Activated T-cell treated with anti-CD3 and anti-CD28 coated beads, Interleukin-2, amount 50 U/mL, for 1 hour (primary cell): ENCODE measurements at places on chromosomes 1 and 21.

GRCh38 chr1:235207209-235207565 is 46.1 kb upstream of the RBM34 start:
- peak; percentile 52 for DNase-seq

GRCh38 chr1:61261595-61261994 is 179.2 kb downstream of the NFIA start:
- DNase-seq = no peak

DNA sequence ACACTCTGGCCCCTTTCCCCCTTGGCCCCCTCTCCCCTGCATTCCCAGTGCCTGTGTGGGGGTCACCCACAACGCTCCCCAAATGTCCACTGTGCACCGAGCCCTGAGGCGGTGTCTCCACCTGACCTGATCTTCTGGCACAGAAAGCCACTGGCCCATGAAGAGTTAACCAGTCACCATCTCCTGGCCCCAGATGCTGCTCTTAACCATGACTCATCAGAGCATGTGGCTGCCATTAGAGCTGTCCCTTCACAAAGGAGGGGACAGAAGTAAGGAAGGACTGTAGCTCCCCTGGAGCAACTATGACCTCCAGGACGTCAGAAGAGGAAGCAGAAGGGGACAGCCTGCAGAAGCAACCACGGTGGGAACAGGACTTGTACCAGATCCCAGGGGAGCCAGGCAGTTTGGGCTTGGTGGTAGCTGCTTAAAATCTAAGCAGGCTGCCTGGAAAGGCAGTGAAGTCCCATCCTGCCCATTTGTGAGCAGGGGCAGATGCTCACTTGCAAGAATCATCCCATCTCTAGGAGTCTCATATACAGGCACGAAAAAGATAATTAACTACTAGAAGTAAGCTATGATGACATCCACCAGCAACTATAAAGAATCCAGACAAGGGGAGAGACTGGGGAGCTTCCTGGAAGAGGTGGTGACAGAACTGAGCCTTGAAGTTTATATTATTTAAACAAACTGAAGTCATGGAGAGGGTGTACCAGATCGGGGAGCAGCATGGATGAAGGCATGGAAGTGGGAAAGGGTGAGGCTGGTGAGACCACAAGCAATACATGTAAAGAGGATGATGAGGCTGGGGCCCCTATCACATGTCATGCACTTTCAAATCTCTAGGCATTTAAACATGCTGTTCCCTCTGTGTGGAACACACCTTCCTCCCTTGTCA is 1.1 kb upstream of the TTC39A start:
- DNase-seq = no peak

DNA sequence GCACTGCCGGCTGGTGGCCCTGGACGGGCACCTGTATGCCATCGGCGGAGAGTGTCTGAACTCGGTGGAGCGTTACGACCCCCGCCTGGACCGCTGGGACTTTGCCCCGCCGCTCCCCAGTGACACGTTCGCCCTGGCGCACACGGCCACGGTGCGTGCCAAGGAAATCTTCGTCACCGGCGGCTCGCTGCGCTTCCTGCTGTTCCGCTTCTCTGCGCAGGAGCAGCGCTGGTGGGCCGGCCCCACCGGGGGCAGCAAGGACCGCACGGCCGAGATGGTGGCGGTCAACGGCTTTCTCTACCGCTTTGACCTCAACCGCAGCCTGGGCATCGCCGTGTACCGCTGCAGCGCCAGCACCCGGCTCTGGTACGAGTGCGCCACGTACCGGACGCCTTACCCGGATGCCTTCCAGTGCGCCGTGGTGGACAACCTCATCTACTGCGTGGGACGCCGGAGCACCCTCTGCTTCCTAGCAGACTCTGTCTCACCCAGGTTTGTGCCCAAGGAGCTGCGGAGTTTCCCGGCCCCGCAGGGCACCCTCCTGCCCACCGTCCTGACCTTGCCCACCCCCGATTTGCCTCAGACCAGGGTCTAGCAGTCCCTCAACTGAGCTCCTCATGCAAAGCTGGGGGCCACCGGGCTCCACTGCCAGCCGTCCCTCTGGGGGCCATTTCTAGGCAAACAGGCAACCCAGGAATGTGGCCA is 2.1 kb downstream of the KLHDC7A start:
- DNase-seq = no peak

DNA sequence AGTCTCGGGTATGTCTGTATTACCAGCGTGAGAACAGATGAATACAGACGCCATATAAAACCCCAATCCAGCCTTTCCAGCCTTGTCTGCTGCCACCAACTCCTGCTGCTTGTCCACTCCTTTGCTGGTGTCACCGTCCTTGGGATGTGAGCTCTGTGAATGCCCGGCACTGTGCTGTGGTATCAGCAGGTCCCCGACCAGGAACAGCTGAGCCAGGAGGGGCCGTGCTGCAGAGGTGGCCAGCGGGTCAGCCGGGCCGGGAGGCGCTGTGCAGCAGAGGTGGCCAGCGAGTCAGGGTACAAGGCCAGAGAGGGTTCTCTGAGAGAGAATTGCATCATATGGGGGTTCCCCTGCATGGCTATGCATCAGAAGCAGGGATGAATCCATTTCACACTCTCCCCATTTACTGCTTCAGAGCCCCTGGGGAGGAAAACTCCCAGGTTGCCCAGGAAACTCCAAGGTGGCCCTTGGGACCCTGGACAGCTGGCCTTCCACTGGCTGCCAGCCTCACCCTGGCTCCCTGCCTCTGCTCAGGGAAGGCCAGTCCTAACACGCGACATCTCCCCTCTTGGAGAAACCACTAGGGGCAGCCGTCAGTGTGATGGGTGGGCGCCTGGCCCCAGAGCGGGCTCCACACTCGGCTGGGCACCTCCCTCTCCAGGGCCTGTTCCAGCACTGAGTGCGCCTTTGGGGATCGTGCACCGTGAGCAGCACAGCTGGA is 122.4 kb upstream of the COL6A1 start:
- peak; percentile 9 for DNase-seq
